ENCODE measurements at places on chromosomes 5 and 9. TPM values are rescaled to one million over a fixed set of nuclear protein-coding genes. Genes with fewer than 3 reads are reported as not detected.

The IL31RA gene
- total RNA-seq, result not detected

The ANKRD18B gene
- 3.4 TPM for total RNA-seq

The FBXL7 gene
- 7.8 TPM for total RNA-seq

The TGFBI gene
- total RNA-seq, result 23.3 TPM

The PCDHB11 gene
- total RNA-seq, result 12.2 TPM

DNA sequence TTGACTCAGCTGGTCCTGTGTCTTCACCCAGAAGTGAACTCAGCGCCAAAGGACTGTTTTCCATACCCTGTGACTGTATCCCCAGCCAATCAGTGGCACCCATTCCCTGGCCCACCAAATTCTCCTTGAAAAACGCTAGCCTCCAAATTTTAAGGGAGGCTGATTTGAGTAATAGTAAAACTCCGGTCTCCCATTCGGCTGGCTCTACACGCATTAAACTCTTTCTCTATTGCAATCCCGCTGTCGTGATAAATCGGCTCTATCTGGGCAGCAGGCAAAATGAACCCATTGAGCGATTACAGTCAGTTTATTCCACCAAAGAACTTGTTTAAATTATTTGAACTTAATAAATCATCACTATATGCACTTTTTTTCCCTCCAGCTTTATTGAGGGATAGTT is 55.9 kb upstream of the PPP1R26 start:
- no peak for DNase-seq

DNA sequence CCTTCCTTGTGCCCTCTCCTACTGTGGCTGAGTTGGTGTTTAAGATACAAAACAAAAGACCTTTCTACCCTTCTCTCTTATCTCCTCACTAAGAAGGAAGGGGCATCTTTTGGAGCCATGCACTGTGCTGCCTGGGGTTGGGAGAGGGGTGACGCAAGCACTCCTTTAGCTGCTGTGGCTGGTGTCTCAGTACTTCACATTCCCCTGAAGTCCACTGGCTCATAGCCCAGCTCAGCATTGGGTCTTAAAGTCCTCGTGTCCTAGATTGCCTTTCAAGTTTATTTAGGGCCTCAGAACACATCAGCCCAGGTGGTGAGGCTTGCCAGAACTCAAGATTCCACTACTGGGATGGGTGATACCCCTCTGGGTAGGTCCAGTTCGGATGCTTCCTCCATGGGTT is 325.9 kb upstream of the CYLC2 start:
- no peak for DNase-seq

DNA sequence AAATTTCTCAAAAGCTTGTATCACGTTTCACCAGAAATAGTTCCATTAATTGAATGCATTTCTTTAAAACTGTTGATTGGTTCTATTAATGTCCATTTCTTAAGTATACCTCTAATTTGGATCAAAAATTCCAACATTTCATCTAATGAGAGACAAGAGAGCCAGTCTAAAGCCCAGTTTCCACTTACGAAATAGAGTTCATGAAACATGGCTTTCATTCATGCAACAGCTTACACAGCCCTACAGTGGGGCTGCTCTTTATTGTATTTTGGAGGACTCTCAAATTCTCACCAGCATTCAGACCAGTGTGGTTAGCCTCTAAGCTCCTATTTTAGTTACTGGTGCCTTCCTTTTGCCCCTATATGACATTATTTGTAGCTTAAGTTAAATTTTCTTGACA is 566.9 kb upstream of the RGMB start:
- peak; percentile 1 for DNase-seq

DNA sequence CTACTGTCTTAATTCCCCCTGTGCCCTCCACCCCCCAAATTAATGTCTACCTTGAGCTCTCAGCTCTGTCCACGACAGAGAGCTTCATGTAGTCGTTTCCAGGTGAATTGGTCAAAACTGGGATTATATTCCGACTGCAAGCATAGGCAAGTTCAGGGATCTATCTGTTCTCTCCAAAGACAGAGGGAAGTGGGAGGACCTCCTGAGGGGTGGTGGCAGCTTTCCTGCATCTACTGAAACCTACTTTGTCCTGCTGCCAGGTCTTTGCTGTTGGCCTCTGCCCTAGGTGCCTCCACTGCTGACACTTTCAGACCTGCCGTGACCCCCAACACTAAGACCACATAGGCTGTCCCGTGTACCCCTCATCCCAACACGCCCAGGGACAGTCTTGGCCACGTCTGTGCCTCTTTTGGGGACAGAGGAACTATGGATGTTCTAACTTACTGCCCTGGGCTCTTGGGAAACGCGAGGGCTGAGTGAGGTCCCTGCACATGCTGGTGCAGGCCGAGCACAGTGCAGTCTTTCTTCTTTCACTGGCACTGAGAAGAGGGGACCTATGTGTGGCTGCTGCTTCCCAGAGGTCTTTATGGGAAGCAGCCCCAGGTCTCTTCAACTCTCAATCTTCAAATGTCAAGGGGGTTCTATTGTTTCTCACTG is 125.6 kb downstream of the NTRK2 start:
- no peak for DNase-seq

- no peak for DNase-seq
Observed at GRCh38 chr5:6342689-6343315, 35.5 kb downstream of the MED10 start.

- no peak for DNase-seq
Observed at GRCh38 chr5:135138116-135138850, 104.3 kb upstream of the PITX1 start.

- DNase-seq, result no peak
Observed at GRCh38 chr5:40025586-40025985, 600.8 kb upstream of the DAB2 start.

- peak; percentile 39 for DNase-seq
Observed at GRCh38 chr5:93800988-93801811, 59.8 kb upstream of the POU5F2 start.

GRCh38 chr5:143051244-143052058 is 281.3 kb downstream of the ARHGAP26 start:
- DNase-seq, result no peak

DNA sequence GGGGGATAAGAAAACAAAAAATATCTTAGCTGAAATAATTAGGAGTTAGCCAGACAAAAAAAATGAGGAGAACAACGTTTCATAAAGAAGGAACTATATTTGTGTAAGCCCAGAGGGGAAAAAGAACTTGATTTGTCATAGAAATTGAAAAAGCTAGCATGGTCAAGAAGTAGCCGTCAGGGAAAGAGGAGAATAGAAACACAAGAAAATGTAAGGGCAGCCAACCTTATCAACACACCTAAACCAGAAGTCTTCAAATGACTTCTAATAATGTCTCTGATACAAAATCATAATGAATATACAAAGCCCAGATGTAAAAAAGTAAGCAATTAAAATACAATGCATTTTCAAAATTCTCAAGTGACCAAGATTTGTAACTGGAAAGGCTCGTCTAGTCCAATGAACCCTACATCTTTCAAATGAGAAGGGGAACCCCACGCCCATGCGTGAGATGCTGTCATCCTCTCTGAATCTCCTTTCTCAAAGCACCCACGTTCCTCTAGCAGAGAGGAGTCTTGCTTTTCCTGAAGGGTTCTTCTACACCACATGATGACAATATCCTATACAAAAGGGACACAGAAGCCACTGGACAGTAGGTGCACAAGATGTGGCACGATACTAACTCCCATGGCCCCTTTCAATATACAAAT is 103.7 kb downstream of the ARL15 start:
- DNase-seq, result no peak

DNA sequence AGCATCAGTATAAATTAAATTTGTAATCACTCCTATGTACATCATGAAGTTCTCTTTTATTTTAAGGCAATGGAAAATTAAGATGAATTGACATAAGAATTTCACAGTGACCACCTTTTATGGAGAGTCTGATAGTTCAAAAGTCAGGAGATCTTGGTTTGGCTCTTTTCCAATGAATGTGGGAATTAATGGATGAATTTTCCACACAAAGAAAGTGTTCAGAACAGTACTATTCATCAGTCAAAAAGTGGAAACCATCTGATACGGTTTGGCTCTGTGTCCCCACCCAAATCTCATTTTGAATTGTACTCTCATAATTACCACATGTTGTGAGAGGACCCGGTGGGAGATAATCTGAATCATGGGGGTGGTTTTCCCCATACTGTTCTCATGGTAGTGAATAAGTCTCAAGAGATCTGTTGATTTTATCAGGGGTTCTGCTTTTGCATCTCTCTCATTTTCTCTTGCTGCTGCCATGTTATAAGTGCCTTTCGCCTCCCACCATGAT is 24.5 kb downstream of the CCDC125 start:
- DNase-seq, result no peak

GRCh38 chr9:10274988-10275387 is 337.8 kb downstream of the PTPRD start:
- DNase-seq, result no peak

All from cerebellum (tissue), 4 donors.